ENCODE measurements at places on chromosomes 1 and 21. TPM values are rescaled to one million over a fixed set of nuclear protein-coding genes. Genes with fewer than 3 reads are reported as not detected.

The CRNN gene
- total RNA-seq, result not detected

GRCh38 chr1:1680912-1681273, 11.7 kb downstream of the SLC35E2B start:
- no peak overlapping the region for H3K27ac ChIP-seq
- DNase-seq, result peak; percentile 8
- H3K27me3 ChIP-seq, result no peaks in the 10 kb centered on the region
- peaks cover 16% of the 10 kb centered on the region for H3K36me3 ChIP-seq
- no peak overlapping the region for H3K4me3 ChIP-seq

- H3K4me1 ChIP-seq, result no peaks in the 10 kb centered on the region
- H3K36me3 ChIP-seq, result no peaks in the 10 kb centered on the region
- no peak for DNase-seq
- H3K27ac ChIP-seq, result no peak overlapping the region
Measured at GRCh38 chr21:22855581-22855980, 1857.4 kb downstream of the NCAM2 start.

The OR2AK2 gene
- not detected for total RNA-seq

DNA sequence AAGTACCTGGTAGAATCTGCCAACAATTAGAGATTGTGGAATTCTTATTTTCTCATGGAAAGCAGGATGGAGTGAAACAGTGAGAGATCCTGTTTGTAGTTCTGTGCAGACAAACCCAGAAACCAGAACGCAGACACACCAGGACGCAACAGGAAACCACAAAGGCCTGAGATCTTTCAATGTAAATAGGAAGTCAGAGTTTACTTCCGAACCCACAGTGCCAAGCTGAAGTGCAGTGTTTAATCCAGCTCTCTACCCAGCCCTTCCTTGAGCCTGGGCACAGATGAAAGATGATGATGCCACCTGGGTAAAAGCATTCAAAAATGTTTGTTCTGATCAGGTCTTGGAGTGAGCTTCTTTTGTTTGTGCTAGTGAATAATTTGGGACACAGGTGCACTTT, 244.2 kb upstream of the HOOK1 start:
- peak; percentile 72 for DNase-seq
- H3K4me3 ChIP-seq, result peak overlapping the region; percentile 23
- H3K36me3 ChIP-seq, result peaks cover 4% of the 10 kb centered on the region
- peaks cover 43% of the 10 kb centered on the region for H3K4me1 ChIP-seq

- no peaks in the 10 kb centered on the region for H3K4me1 ChIP-seq
- H3K36me3 ChIP-seq, result no peaks in the 10 kb centered on the region
- no peak overlapping the region for H3K4me3 ChIP-seq
Measured at GRCh38 chr1:80278936-80279335, 1272.4 kb upstream of the ADGRL4 start.

- H3K27me3 ChIP-seq, result no peaks in the 10 kb centered on the region
- H3K27ac ChIP-seq, result no peak overlapping the region
- H3K4me3 ChIP-seq, result no peak overlapping the region
- no peaks in the 10 kb centered on the region for H3K36me3 ChIP-seq
- DNase-seq, result no peak
- no peaks in the 10 kb centered on the region for H3K4me1 ChIP-seq
Measured at GRCh38 chr21:26655460-26655859, 82.4 kb upstream of the CYYR1 start.

The CYP4Z1 gene
- total RNA-seq, result not detected

GRCh38 chr1:117795190-117795589, 134.2 kb downstream of the GDAP2 start:
- no peaks in the 10 kb centered on the region for H3K4me1 ChIP-seq
- no peak overlapping the region for H3K27ac ChIP-seq
- H3K36me3 ChIP-seq, result no peaks in the 10 kb centered on the region
- peaks cover 5% of the 10 kb centered on the region for H3K27me3 ChIP-seq
- DNase-seq, result no peak

DNA sequence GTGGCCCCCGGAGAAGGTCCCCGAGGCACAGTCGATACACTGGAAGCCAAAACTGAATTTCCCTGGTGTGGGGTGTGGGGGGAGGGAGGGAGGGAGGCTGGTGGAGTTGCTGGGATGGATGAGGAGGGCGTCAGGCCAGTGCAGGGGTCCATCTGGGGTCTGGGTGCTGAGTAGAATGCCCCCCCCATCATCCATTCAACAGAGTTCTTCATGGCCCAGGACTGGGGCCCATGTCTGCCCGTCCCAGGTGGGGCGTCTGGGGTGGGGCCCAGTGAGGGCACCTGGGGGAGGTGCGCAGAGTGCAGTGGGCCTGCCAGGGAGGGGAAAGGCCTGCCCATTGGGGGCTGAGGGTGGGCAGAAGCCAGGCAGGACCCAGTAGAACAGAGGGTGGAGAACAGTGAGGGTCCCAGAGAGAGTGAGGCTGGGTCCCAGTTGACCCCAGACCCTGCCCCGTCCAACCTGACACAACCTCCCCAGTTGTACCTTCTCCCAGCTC, 1.9 kb downstream of the TNFRSF18 start:
- H3K36me3 ChIP-seq, result no peaks in the 10 kb centered on the region
- H3K4me1 ChIP-seq, result peaks cover 40% of the 10 kb centered on the region
- no peak for DNase-seq
- no peak overlapping the region for H3K27ac ChIP-seq
- H3K27me3 ChIP-seq, result no peaks in the 10 kb centered on the region
- H3K4me3 ChIP-seq, result no peak overlapping the region

- H3K27me3 ChIP-seq, result no peaks in the 10 kb centered on the region
- no peak for DNase-seq
- H3K27ac ChIP-seq, result no peak overlapping the region
- H3K36me3 ChIP-seq, result peaks cover 33% of the 10 kb centered on the region
Measured at GRCh38 chr1:45809761-45810160, 6.3 kb downstream of the MAST2 start.

DNA sequence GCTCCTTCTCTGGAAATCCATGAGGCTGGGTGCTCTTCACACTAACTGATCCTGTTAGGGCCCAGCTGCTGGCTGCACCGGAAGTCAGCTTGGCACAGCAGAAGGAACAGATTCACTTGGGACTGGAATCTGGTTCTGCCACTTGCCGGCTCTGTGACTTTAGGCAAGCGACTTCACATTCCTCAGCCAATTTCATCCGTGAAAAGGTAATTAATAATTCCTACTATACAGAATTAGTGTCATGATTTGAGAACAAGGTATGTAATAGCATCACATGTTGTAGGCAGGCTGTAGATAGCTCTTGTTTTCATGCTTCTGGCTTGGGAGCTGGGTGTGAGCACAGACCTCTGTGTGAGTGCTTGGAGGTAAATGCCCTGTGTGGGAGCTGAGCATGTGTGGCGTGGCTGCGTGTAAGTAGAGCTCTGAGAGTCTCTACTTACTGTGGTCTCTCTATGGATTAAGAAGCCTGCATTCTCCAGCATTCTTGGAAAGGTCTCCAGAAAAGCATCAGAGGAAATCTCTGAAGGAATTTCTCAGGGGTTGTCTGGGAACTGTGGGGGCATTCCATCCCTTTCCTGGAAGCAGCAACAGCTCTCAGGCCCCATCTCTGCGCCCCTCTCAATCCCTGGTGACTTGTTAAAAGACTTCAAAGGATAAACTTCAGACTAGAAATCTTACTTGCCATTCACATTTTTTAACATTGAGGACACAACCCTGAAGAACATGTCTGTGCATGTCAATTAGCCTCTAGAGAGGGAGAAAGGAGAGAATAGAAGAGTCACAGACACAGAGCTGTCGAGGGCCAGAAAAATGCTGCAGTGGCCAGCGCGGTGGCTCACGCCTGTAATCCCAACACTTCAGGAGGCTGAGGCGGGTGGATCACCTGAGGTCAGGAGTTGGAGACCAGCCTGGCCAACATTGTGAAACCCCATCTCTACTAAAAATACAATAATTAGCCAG, 47.7 kb upstream of the PPM1J start:
- no peaks in the 10 kb centered on the region for H3K36me3 ChIP-seq
- no peak for DNase-seq
- no peak overlapping the region for H3K27ac ChIP-seq
- no peak overlapping the region for H3K4me3 ChIP-seq
- peaks cover 4% of the 10 kb centered on the region for H3K4me1 ChIP-seq

The PROX1 gene
- not detected for total RNA-seq

GRCh38 chr1:12552111-12552888, 65.7 kb downstream of the DHRS3 start:
- H3K4me1 ChIP-seq, result peaks cover 16% of the 10 kb centered on the region
- H3K27ac ChIP-seq, result no peak overlapping the region
- no peak for DNase-seq
- no peaks in the 10 kb centered on the region for H3K36me3 ChIP-seq

GRCh38 chr21:32044205-32045180, 171.7 kb downstream of the HUNK start:
- no peaks in the 10 kb centered on the region for H3K36me3 ChIP-seq
- H3K27me3 ChIP-seq, result no peaks in the 10 kb centered on the region
- H3K4me3 ChIP-seq, result no peak overlapping the region
- no peaks in the 10 kb centered on the region for H3K4me1 ChIP-seq

DNA sequence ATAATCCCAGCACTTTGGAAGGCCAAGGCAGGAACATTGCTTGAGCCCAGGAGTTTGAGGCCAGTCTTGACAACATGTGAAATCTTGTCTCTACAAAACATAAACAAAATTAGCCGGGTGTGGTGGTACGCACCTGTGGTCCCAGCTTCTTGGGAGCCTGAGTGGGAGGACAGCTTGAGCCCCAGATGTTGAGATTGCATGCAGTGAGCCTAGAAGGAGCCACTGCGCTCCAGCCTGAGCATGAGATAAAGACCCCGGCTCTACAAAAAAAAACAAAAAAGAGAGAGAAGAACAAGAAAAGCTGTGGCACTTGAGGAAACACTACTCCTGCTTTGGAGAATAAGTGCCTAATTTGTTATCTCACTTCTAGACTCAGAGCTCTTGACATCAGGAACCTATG, 146.6 kb downstream of the GLUL start:
- no peak for DNase-seq
- peaks cover 7% of the 10 kb centered on the region for H3K4me1 ChIP-seq
- no peak overlapping the region for H3K4me3 ChIP-seq
- no peaks in the 10 kb centered on the region for H3K36me3 ChIP-seq
- H3K27me3 ChIP-seq, result peaks cover 10% of the 10 kb centered on the region
- H3K27ac ChIP-seq, result no peak overlapping the region

DNA sequence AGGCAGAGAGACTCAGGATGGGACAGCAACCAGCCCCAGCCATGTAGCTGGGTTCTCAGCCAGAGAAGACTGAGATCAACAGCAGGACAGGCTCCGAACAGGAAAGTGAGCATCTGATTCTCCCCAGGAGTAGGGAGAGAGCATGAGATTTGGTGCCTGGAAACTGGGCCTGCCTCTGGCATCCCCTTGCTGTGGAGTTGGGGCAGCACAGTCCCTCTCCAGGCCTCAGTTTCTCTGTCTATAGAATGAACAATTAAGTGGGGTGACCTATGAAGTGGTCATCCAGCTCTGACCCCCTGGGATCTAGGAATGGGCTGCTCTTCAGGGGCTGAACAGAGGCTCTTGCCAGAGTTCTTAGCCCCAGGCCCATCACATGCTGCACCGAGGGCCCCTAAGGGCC, 55.6 kb downstream of the KLHDC7A start:
- DNase-seq, result no peak
- no peaks in the 10 kb centered on the region for H3K4me1 ChIP-seq
- no peak overlapping the region for H3K27ac ChIP-seq
- H3K27me3 ChIP-seq, result no peaks in the 10 kb centered on the region
- no peaks in the 10 kb centered on the region for H3K36me3 ChIP-seq

GRCh38 chr1:115179397-115180079, 90.2 kb upstream of the TSPAN2 start:
- H3K4me3 ChIP-seq, result no peak overlapping the region
- no peaks in the 10 kb centered on the region for H3K36me3 ChIP-seq
- no peak for DNase-seq
- H3K4me1 ChIP-seq, result peaks cover 2% of the 10 kb centered on the region
- H3K27me3 ChIP-seq, result no peaks in the 10 kb centered on the region

The CCDC30 gene
- total RNA-seq, result 2.2 TPM

- H3K27ac ChIP-seq, result no peak overlapping the region
- DNase-seq, result no peak
- H3K4me1 ChIP-seq, result no peaks in the 10 kb centered on the region
- H3K4me3 ChIP-seq, result no peak overlapping the region
- no peaks in the 10 kb centered on the region for H3K36me3 ChIP-seq
Measured at GRCh38 chr21:41052820-41053555, 115.0 kb upstream of the BACE2 start.

DNA sequence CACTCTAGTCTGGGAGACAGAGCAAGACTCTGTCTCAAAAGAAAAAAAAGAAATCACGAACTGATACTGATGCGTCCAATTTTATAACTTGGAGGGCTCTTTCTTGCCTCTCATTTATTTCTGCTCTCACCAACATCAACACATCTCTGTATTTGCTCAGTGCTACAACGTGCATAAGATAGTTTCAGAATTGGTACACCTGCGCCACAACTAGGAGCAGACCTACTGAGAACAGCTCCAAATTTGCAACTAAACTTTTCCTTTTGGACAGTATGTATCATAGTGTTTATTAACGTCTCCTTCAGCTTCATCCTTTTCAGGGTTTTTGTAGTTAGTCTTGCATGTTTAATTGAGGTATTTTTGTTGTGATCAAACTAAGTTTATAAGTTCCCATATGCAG, 27.7 kb downstream of the TRAPPC10 start:
- peaks cover 52% of the 10 kb centered on the region for H3K36me3 ChIP-seq
- peaks cover 14% of the 10 kb centered on the region for H3K4me1 ChIP-seq
- no peak overlapping the region for H3K27ac ChIP-seq
- no peak for DNase-seq
- H3K4me3 ChIP-seq, result no peak overlapping the region
- no peaks in the 10 kb centered on the region for H3K27me3 ChIP-seq

DNA sequence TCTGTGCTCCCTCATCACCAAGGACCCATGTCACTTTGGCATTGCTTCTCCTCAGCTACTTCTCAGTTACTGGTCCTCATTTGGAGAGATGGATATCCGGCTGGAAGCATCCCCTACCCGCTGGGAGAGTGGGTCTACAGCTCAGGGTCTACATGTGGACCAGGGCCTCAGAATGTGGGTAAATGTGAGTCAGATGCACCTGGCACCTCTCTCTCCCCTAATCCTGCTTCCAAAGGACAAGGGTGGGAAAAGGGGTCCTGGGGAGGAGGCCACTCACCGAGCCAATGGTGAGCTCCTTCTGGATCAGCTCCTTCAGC, 908 bp downstream of the S100A6 start:
- peak overlapping the region; percentile 98 for H3K4me3 ChIP-seq
- no peak for DNase-seq
- peak overlapping the region; percentile 99 for H3K27ac ChIP-seq
- H3K27me3 ChIP-seq, result no peaks in the 10 kb centered on the region

GRCh38 chr1:44784094-44785028, 3.6 kb downstream of the BEST4 start:
- H3K27me3 ChIP-seq, result no peaks in the 10 kb centered on the region
- peaks cover 41% of the 10 kb centered on the region for H3K4me1 ChIP-seq
- H3K36me3 ChIP-seq, result peaks cover 34% of the 10 kb centered on the region
- DNase-seq, result peak; percentile 59
- H3K4me3 ChIP-seq, result peak overlapping the region; percentile 65
- peak overlapping the region; percentile 86 for H3K27ac ChIP-seq

GRCh38 chr1:162736633-162737067, 53.9 kb upstream of the HSD17B7 start:
- no peaks in the 10 kb centered on the region for H3K36me3 ChIP-seq
- H3K4me3 ChIP-seq, result no peak overlapping the region
- H3K4me1 ChIP-seq, result no peaks in the 10 kb centered on the region
- no peak overlapping the region for H3K27ac ChIP-seq

- H3K27me3 ChIP-seq, result no peaks in the 10 kb centered on the region
- no peaks in the 10 kb centered on the region for H3K36me3 ChIP-seq
- no peak overlapping the region for H3K27ac ChIP-seq
- no peak overlapping the region for H3K4me3 ChIP-seq
Measured at GRCh38 chr1:153698020-153698922, 19.8 kb downstream of the NPR1 start.
